ENCODE measurements at places on chromosomes 6 and 20.

- DNase-seq, result no peak
These were observed 85.3 kb downstream of the CDS2 start for GRCh38 chr20:5211803-5212714.

DNA sequence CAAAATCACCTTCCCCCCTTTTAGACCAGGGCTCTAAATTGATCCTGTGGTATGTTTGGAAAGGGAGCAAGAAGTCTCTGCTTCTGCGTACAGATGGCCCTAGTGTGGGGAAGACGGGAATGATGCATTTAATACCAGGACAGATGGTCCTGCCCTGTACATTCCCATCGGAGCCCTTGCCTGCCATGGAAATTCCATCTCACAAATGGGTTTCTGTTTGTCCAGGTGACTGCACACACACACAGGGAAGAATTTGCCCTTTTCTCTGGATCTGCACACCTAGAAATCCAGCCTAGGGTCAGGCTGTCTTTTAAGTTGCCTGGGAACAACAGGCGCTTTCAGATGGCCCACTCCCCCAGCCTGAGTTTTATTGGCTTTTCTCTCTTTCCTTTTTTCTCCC, 1.3 kb downstream of the MAS1 start:
- DNase-seq, result no peak

DNA sequence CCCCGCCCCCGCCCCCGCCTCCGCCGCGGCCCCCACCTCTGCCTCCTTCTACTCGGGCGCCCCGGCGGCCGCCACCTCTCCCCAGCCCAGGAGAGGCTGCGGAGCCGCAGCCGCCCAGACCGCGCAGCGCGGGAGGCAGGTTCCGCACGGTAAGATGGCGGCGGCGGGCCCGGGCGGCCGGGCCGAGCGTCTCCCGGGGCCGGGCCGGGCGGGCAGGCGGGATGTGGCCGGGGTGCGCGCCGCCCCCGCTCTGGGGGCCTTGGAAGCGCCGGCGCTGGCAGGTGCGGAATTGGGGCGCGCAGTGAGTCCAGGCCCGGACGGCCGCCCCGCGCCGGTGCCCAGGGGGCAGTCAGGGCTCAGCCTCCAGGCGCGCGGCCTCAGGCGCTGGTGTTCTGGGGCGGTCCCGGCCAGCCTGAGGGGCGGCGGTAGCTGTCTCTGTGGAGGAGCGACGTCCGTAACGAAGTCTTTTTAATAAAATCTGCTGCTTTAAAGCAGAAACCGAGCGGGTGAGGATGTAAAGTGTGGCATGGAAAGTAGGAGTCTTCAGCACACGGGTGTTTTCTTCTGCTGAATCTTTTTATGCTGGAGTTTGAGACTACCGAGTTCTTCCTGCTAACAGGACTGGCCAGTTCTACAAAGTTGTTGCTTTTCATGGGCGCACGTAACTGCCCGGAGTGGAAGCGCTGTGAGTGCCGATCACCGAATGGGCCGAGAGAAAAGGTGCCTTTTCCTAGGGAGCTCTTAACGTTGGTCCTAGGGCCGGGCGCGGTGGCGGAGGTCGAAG, at the start of gene GID8:
Gene GID8 (plus strand): TSS at position 43 of the 784 bp plus-strand sequence. CDS start 3,356 bp downstream, outside the sequence.
- peak; percentile 15 for DNase-seq

- no peak for DNase-seq
These were observed 28.5 kb downstream of the HAO1 start for GRCh38 chr20:7911586-7912330.

DNA sequence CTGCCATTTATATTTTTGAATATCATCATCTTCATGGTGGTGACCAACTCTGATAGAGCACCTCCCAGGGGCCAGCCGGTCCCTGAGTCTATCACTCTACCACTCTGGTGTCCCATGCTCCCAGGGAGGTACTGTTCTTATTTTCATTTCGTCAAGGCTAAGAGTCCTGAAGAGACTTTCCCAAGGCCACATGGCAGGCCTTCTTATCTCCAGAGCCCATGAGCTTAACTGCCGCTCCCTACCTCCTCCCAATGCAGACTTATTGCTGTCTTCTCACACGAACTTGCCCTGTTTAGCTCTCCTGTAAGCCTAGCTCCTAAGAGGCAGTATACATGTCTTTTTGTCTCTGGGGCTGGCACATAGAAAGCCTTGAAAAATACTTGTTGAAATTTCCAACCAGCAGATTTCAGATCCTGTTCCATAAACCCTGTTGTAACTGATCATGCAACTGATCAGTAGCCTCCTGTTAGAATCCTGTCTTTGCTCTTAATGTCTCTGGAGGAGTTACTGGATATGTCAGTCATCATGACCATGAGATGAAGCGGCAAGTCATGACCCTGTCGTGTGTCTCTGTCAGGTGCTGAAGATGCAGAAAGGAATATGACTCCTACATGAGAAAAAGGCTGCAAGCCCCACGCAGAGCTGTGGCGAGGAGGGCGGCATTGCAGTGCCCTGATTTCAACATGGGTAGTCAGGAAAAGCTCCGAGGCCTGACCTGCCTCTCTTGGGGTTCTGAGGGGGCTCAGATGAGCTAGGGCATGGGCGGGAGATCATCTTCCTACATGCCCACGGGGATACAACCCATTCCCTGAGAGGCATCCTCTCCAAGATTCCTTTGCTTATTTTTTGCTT, 60.0 kb downstream of the TTI1 start:
- DNase-seq, result no peak

DNA sequence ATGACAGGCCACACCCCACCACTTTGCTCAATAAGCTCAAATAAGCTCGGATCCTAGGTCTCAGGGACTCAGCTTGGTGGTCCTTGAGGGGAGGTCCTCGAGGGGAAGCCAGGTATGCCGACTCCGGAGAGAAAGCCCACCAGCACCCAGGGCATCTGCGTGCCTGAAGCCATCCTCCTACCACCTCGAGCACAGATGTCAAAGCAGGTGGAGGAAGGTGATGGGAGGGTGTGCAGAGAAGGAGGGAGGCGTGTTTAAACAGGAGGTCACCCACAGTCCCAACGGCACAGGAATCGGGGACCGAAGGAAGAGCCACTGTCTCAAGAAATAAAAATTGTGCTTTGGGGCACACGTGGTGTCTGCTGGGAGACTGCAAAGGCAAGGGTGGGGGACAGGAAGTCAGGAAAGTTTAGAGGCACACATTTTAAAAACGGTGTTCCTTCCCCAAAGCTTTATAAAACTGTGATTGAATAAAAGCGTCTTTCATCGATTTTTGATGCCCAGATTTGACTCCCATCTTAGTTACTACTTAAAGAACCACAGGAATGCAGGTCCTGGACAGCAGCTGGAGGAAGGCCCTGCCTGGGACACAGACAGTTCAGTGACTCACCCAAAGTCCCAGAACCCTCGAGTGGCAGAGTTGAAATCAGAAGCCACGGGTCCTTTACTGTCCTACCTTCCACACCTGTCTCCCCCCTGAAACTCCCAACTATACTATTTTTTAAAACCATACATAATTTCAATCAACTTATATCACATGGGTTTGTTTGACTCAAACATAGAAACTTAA, 221.0 kb upstream of the PDE10A start:
- DNase-seq, result no peak

GRCh38 chr20:36653456-36653855, 7.5 kb upstream of the SLA2 start:
- DNase-seq, result no peak

DNA sequence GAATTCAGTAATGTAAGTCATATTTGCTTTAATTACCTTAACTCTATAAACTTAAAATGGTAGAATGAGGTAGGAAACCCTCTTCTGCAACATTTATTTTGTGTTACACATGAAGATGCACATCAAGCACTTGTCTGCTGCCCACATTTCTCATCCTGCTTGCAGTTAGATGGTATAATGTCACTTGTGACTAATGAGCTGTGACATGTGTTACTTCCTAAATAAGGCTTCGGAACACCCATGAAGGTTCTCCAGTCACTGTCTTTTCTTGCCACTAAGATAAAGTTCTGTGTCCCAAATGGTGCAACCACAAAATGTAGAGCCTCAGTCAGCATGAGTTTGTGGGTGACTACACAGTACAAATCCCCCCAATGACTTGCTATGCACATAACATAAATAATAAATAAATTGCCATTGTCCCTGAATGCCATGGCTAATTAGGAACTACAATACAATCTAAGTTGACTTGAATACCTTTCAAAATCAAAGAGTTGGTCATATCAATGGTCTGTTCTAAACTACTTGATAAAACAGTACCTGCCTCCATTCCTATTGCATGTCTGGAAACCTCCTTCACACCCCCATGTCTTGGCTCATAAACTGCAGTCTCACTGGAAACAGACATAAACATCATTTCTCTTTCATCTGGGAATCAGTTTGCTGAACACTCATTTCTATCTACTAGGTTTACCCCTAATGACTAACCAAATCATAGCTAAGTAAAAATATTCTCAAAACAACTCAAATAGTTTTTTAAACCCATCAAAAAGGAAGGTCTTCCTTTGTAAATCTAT, 157.2 kb downstream of the PTPRK start:
- no peak for DNase-seq

DNA sequence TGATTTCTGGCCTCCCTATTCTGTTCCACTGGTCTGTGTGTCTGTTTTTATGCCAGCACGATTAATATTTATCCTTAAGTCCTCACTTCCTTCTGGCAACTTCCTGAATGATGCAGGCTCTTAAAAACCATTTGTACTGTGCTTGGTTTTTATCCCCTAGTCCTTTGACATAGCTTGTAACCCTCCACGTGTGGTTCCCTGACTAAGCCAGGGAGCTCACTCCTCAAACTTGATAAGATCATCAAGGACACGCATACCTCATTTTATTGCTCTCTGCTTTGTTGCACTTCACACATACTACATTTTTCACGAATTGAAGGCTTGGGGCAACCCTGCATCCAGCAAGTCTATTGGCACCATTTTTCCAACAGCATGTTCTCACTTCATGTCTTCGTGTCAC, 166.4 kb upstream of the UST start:
- no peak for DNase-seq

GRCh38 chr20:50731930-50732690, 730 bp downstream of the PARD6B start:
- DNase-seq, result peak; percentile 41

DNA sequence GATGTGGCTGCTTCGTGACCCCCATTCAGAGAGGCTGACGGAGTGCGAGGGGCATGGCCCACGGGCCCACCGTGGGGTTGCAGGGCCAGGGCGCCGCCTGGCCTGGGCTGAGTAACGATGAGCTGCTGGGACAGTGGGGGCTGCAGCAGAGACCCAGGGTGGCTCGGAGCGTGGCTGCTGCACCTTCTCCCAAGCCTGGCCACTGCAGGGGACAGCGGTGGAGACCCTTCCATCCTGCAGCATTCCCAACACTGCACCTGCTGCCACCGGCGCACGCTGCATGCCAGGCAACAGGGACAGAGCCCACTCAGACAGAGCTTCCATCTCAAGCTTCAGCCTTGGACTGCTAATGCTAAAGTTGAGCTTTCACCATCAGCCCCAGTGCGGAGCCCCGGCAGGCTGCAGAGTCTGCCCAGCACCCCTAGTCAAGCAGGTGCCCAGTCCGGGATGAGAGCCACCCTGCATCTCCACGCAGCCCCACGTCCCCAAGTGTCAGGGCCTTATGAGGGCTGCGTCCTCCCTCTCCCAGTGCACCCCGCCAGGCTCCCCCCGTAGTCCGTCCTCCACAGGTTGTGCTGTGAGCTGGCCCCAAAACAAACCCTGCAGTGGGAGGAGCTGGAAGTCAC, 89.4 kb upstream of the AFDN start:
- DNase-seq, result no peak

DNA sequence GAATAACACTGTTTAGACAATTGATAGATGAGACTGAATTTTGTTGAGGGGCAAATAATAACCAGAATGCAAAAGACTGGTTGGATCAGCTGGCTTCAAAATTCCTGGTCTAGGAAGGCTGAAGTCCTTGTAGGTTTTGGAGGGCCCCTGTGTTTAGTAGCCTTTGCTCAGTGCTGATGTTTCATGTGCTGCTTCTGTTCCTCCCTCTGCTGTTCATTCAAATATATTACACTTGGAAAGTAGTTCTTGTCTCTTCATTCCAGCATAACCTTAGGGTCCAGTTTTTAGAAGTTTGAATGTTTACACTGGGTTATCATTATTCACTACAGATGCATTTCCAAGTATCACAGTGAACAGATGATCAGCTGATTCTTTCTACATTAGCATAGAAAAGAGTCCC, 72.5 kb downstream of the FLRT3 start:
- peak; percentile 10 for DNase-seq

GRCh38 chr6:47343600-47343999, 33.9 kb upstream of the TNFRSF21 start:
- no peak for DNase-seq

Data from NCI-H526 treated with DMSO at 0.1 percent for 48 hours (cell line).